Lower leg skin (tissue), 4 donors: ENCODE measurements at places on chromosomes 3 and 15. TPM values are rescaled to one million over a fixed set of nuclear protein-coding genes. Genes with fewer than 3 reads are reported as not detected.

MKRN2OS gene
- 4.2 TPM for total RNA-seq

PEX5L gene
- total RNA-seq: not detected

NR1I2 gene
- not detected for total RNA-seq

NTRK3 gene
- total RNA-seq: 5.3 TPM

MORC1 gene
- not detected for total RNA-seq

- no peak for DNase-seq
These were observed 73.2 kb upstream of the DLG1 start for GRCh38 chr3:197371591-197372046.

GRCh38 chr3:71585887-71586809 lies 2.6 kb upstream of the FOXP1 start:
- no peak for DNase-seq

- peak; percentile 86 for DNase-seq
These were observed 2.1 kb downstream of the ITGA11 start for GRCh38 chr15:68429691-68430470.

DNA sequence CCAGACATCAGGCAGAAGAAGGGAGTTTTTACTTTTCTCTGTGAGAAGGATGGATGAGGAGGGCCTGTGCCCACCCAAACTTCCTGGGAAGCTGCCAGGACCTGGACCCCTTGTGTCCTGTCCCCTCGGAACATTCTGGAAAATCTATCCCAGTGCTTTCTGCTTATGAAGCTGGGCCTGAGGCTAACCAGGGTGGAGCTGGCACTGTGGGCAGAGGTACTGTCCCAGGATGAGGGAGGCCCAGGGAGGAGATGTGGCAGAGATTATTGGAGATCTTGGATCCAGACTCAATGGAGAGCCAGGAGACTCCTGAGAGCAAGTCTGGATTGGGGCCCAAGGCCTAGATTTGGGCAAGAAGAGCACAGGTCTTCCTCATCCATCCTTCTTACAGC lies 44.4 kb downstream of the SPSB4 start:
- DNase-seq: no peak

DNA sequence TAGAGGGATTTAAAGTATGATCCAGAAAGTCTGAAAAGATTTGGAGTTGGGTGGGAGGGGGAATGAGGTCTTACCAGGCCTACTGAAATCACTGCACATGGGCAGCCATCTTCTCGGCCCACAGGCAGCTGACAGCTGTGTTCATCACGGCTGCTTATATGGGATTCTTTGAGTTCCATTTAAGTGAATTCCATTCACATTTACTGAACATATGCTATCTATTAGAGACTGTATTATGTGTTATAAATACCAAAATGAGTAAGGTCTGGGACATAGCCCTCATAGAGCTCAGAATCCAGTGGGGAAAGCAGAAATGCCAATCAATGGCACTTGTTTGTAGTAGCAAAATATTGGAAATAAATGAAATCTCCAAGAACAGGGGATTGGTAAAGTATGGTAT lies 91.1 kb downstream of the TRIM42 start:
- DNase-seq: no peak

DNA sequence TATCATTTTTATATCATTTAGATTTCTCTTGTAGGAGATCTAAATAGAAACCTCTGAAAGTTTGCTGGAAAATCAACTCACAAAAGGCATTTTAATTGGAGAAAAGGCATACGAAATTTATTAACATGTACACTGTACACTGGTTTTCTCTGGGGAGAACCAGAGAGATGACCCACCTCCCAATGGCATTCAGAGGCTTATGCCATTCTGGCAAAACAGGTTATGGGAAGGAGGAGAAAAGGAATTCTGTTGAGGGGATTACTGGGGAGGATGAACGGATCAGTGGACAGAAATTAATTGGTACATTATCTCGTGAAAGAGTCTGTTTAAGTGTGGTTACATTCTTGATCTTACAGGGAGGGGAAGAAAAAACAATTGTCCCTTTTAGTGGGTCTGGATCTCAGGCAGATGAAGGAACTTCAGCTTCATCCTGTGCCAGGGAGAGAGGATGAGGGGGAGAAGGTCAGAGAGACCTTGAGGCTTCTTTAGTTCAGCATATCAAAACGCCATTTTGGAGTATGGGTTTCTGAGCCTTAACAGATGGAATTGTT lies 16.5 kb downstream of the RAB11A start:
- no peak for DNase-seq

GRCh38 chr3:158522221-158523136 lies 48.5 kb upstream of the MLF1 start:
- DNase-seq: no peak

DNA sequence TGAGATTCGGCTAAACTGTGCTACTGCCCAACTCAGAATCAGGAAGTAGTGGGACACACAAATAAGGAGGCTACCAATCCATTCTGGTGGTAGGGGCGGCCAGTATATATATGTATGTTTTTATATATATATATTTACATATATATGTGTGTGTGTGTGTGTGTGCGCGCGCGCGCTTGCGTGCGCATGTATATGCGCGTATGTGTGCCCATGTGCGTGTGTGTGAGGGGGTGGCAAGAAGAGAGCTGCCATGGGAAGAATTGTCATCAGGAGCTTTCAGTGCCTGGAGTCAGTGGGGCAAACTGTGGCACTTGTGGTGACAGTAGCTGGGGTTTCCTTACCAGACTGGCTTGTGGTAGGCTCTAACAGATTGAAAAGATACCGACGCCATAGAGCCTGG lies 26.5 kb downstream of the GXYLT2 start:
- DNase-seq: no peak

GRCh38 chr3:13567684-13568514 lies 19.0 kb downstream of the FBLN2 start:
- no peak for DNase-seq

- no peak for DNase-seq
These were observed 6.5 kb downstream of the FOXL2 start for GRCh38 chr3:138940446-138940845.

- peak; percentile 79 for DNase-seq
These were observed 129.1 kb downstream of the ASB7 start for GRCh38 chr15:100731267-100732152.

DNA sequence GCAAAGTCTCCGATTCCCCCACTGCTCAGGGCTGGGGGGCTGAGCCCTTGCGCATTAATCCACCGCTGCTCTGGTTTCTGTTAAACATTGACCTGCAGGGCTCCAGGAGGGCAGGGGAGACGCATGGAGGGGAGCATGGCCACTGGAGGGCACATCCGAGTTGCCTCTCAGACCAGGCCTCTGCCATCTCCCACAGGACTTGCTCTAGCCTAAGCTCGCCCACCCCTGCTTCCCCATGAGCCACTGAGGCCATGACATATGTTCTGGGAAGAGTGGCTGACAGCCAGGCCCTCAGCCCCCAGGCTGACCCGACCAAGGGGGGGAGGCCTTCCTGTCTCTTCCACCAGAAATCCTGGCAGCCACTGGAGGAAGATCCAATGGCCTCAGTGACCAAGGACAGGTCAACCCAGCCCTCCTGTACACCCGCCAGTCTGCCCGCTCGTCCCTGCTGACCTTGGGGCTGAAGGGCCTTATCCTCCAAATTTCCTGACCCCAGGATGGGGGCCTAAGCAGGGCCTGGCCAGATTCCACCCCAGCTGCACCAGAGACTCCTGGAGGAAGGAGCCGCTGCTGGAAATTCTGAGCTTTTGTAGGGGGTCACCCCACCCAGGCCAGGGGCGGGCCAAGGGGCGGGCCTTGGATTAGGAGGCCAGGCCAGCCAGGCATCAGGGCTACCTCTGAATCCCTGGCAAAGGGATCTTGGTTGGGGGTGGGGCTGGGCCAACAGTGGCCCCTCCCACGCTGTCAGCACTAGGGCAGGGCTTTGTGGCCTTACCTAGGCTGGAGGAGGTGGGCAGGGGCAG lies at the start of gene HYAL1:
HYAL1 (minus strand) TSS at position 562 of the 803 bp plus-strand sequence. CDS start 618 bp downstream, outside the sequence.
- peak; percentile 54 for DNase-seq

GRCh38 chr3:136070953-136071949 lies 105.7 kb downstream of the PPP2R3A start:
- no peak for DNase-seq

DNA sequence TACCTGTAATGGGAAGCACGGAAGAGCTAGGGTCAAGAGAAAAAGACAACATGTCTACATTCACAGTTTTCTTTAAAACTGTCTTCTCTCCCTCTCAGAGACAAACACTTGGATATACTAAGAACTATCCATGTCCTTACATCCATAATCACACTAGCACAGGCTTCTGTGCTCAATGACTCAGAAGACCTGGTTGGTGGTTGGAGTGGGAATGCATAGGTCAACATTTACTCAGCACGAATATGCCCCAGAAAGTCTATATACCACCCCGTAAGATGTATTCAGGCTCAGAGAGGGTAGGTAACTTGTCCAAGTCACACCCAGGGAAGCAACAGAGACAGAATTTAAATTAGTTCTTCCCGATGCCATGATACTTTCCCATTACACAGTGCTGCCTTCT lies 891.1 kb downstream of the TUSC7 start:
- DNase-seq: no peak

GRCh38 chr3:142394921-142395622 lies 52.8 kb downstream of the XRN1 start:
- no peak for DNase-seq

DNA sequence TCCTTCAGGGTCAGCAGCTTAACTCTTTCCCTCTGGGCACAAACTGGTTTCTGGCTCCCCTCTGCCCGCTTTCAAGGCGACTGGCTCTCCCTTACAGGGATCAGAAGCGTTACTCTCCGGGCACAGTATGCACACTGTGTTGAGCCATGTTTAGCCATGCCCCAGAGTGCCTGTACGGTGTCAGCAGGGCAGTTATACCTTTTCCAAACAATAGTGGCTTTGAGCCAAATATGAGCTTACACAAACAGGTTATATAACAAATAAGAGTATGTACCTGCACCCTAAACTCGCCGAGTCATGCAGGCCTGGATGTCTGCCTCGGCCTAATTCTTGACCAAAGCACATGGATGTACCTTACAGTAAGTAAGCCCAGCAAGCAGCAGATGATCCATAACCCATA lies 175.6 kb upstream of the ANKRD28 start:
- no peak for DNase-seq

DNA sequence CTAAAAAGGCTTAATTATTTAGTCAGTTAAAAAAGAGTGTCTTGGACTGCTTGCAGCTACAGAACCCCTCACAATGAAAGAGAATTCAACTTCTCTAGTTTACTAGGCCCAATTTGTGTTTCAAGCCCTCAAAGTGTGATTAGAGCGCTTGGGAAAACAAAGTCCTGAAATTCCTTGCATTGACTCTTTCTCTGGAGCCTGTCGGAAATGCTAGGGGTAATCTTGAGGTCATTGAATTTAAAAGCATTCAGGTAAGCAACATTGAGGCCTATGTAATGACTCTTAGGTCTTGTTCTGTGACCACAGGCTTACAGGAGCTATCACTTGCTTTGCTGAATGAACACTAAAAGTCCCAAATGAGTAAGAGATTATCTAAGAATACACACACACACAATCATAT lies 186.0 kb downstream of the NLGN1 start:
- no peak for DNase-seq

DNA sequence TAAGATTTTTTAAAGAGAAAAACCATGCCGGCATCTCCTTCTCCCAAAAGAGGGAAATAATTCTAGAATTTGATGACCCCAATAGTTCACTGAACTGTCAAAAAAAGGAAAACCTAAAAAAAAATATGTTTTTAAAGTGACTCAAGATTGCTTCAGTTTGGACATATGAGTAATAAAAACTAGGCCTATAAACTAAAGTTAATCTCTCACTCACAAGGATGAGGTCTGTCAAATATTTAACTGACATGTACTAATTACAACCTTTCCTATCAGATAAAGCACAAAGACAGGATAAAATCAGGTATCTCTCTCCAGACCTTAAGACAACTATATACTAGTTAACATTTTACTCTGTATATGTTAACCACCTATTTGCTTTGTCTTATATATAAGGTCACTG lies 231.9 kb downstream of the NSUN3 start:
- DNase-seq: no peak
